ENCODE measurements at places on chromosomes 3 and 15. TPM values are rescaled to one million over a fixed set of nuclear protein-coding genes. Genes with fewer than 3 reads are reported as not detected.

SLC9C1 gene
- total RNA-seq = not detected

GOLGA8R gene
- 0.27 TPM for total RNA-seq

MASP1 gene
- total RNA-seq = not detected

TGM4 gene
- 0.08 TPM for total RNA-seq

UACA gene
- total RNA-seq = 49.5 TPM

SI gene
- not detected for total RNA-seq

NEK11 gene
- 3.6 TPM for total RNA-seq

HYAL1 gene
- total RNA-seq = 0.38 TPM

CCDC54 gene
- not detected for total RNA-seq

OIP5 gene
- total RNA-seq = 13.6 TPM
